ENCODE measurements at places on chromosomes 12 and 14. TPM values are rescaled to one million over a fixed set of nuclear protein-coding genes. Genes with fewer than 3 reads are reported as not detected.

The GPRC5D gene
- total RNA-seq = not detected

The PMEL gene
- 1.9 TPM for total RNA-seq

The RFLNA gene
- not detected for total RNA-seq

The ACSM4 gene
- not detected for total RNA-seq

The GPRC5A gene
- 31.9 TPM for total RNA-seq

Measured in airway epithelial cell (primary cell).